ENCODE measurements at places on chromosomes 7 and 10. TPM values are rescaled to one million over a fixed set of nuclear protein-coding genes. Genes with fewer than 3 reads are reported as not detected.
A peak's percentile ranks its signal among the peaks of the same experiment; 100 is the strongest.

- no peaks in the 10 kb centered on the region for H3K4me1 ChIP-seq
- DNase-seq = no peak
- H3K36me3 ChIP-seq = no peaks in the 10 kb centered on the region
- H3K27me3 ChIP-seq = no peaks in the 10 kb centered on the region
- no peak overlapping the region for H3K27ac ChIP-seq
Observed at GRCh38 chr7:5450549-5451327, 27.1 kb upstream of the TNRC18 start.

DNA sequence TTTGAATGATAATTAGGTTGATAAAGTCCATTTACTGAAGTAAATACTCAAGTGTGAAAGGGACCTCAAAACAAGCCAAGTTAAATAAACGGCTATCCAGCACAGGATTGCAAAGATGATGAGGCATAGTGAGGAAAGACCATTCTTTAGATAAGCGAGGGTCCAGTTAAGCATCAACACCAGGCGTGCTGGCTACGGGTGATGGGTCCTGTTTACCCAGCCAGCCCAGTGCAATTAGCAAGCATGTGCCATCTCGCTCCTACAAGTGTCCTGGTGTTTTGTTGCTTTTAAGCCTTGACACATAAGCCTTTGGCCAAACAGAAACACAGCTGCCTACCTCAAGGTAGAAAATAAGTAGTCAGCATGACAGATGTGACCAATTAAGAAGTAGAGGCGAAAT is 7.1 kb downstream of the NEBL start:
- no peaks in the 10 kb centered on the region for H3K27me3 ChIP-seq
- no peaks in the 10 kb centered on the region for H3K4me1 ChIP-seq
- H3K4me3 ChIP-seq = no peak overlapping the region
- no peak overlapping the region for H3K27ac ChIP-seq
- no peak for DNase-seq
- no peaks in the 10 kb centered on the region for H3K36me3 ChIP-seq

GRCh38 chr7:18320422-18320821 is 175.1 kb upstream of the HDAC9 start:
- H3K27me3 ChIP-seq = no peaks in the 10 kb centered on the region
- H3K4me3 ChIP-seq = no peak overlapping the region
- H3K27ac ChIP-seq = no peak overlapping the region
- no peak for DNase-seq
- no peaks in the 10 kb centered on the region for H3K36me3 ChIP-seq
- H3K4me1 ChIP-seq = no peaks in the 10 kb centered on the region

GRCh38 chr10:82564353-82565196 is 689.6 kb downstream of the NRG3 start:
- no peak overlapping the region for H3K4me3 ChIP-seq
- H3K27me3 ChIP-seq = no peaks in the 10 kb centered on the region
- H3K4me1 ChIP-seq = no peaks in the 10 kb centered on the region
- DNase-seq = no peak
- H3K36me3 ChIP-seq = no peaks in the 10 kb centered on the region

GRCh38 chr7:2299870-2300512 is 14.2 kb downstream of the SNX8 start:
- no peak for DNase-seq
- H3K4me1 ChIP-seq = no peaks in the 10 kb centered on the region
- H3K4me3 ChIP-seq = no peak overlapping the region
- H3K36me3 ChIP-seq = no peaks in the 10 kb centered on the region
- H3K27ac ChIP-seq = peak overlapping the region; percentile 51
- H3K27me3 ChIP-seq = no peaks in the 10 kb centered on the region

- DNase-seq = no peak
- H3K27me3 ChIP-seq = peaks cover 12% of the 10 kb centered on the region
- H3K27ac ChIP-seq = no peak within 1 kb of the TSS
- H3K4me1 ChIP-seq = no peaks in the 10 kb centered on the region
- no peak within 1 kb of the TSS for H3K4me3 ChIP-seq
Observed at GRCh38 chr7:4958477-4959301, at the start of gene MMD2. MMD2 (minus strand) TSS chr7:4959187; CDS start chr7:4959017, 170 bp downstream.

GRCh38 chr10:102514487-102515311 is 10.9 kb downstream of the SUFU start:
- peaks cover 11% of the 10 kb centered on the region for H3K36me3 ChIP-seq
- H3K27ac ChIP-seq = no peak overlapping the region
- H3K27me3 ChIP-seq = no peaks in the 10 kb centered on the region
- no peak overlapping the region for H3K4me3 ChIP-seq
- peaks cover 5% of the 10 kb centered on the region for H3K4me1 ChIP-seq

The FAM25G gene
- total RNA-seq = not detected

GRCh38 chr7:4240520-4241303 is 441.4 kb upstream of the FOXK1 start:
- H3K36me3 ChIP-seq = no peaks in the 10 kb centered on the region
- no peaks in the 10 kb centered on the region for H3K27me3 ChIP-seq
- H3K27ac ChIP-seq = no peak overlapping the region
- no peak for DNase-seq
- H3K4me3 ChIP-seq = no peak overlapping the region

The ADAM22 gene
- total RNA-seq = 4.7 TPM

DNA sequence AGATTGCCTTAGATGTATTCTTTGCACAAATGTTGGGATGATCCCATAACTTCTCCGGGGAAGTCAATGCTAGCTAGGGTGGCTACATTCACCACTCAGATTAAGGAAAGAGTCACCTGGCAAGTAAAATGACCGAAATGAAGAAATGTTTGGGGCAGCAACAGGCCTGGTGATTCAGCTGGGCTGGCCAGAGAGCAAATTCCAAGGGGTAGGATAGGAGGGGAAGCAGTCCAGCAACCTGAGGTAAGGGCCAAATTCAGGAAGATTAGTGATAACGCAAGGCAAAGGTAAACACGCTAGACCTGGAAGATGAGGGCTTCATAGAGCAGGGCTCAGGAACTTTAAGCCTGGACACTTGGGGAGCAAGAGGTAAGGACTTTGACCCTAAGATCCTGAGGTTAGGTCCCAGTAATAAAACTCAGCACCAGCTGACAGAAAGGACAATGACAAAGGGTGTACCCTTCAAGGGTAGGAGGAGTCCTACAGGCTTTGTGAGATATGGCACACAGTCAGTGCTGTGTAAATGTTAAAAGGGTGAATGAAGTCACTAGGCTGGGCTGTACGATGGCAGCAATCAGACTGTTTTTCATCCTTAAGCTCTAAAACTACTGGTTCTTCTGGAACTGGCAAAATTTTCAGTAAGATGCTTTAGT is 22.7 kb upstream of the SMNDC1 start:
- no peaks in the 10 kb centered on the region for H3K36me3 ChIP-seq
- no peak for DNase-seq
- H3K4me1 ChIP-seq = no peaks in the 10 kb centered on the region
- no peaks in the 10 kb centered on the region for H3K27me3 ChIP-seq
- H3K27ac ChIP-seq = no peak overlapping the region
- H3K4me3 ChIP-seq = no peak overlapping the region

DNA sequence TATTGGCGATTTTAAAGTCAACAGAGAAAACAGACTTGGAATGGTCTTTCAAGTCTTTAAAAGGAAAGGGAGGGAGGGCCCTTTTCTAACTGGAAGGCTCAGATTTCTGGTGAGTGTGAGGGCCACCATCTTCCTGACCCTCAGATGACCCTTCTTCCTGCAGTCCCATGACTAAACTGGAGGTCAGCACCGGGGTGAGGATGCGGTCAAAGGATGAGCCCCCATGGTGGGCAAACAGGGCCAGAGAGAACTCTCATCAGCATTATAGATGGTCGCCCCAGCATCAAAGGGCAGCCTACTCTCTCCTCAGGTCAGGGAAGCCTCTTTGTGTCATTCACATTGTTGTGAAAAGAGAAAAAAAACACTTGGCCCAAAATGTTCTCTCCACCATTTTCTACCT is 219.2 kb downstream of the LRMDA start:
- no peaks in the 10 kb centered on the region for H3K4me1 ChIP-seq
- H3K27ac ChIP-seq = no peak overlapping the region
- H3K4me3 ChIP-seq = no peak overlapping the region
- H3K27me3 ChIP-seq = no peaks in the 10 kb centered on the region
- DNase-seq = no peak

The PCDH15 gene
- not detected for total RNA-seq

The HEPACAM2 gene
- total RNA-seq = 0.11 TPM

The C1GALT1 gene
- total RNA-seq = 40.7 TPM

DNA sequence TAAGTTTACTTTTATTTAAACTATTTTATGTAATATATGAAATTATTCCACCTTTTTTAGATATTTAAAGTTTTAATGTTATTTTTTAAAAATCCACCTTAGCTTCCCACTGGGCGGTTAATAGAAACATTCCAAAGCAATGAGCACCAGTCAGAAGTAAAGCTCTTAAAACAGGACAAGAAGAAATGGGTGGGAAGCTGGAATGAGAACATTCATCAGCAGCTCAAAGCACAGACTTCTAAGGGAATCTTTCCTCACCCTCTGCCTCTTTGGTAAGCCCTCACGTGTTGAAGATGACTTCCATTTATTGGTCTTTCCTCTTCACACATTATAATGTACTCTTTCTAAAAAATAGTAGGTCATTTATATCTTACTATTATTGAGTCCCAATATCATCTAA is 3.1 kb downstream of the AGMO start:
- no peak overlapping the region for H3K4me3 ChIP-seq
- no peaks in the 10 kb centered on the region for H3K36me3 ChIP-seq
- H3K27ac ChIP-seq = no peak overlapping the region

DNA sequence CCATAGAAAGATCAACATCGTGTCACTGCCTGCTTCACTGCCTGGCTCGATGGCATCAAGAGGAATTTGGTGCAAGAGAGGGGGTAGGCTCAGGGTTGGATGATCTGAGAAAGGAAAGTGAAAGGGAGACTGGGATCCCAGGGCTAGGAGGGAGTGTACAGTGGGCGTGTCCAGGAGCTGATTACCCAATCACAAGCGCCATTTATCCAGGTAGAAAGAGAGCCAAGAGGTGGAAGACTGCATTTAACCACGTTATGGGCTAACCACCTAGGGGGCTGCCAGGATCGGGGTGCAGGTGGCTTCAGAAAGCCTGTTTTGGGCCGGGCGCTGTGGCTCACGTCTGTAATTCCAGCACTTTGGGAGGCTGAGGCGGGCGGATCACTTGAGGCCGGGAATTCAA is 10.3 kb downstream of the PODXL start:
- DNase-seq = no peak
- H3K27me3 ChIP-seq = no peaks in the 10 kb centered on the region
- no peak overlapping the region for H3K4me3 ChIP-seq
- H3K4me1 ChIP-seq = no peaks in the 10 kb centered on the region
- no peak overlapping the region for H3K27ac ChIP-seq

- peaks cover 18% of the 10 kb centered on the region for H3K4me1 ChIP-seq
- no peaks in the 10 kb centered on the region for H3K27me3 ChIP-seq
Observed at GRCh38 chr10:8183241-8183704, 128.8 kb downstream of the GATA3 start.

The RGR gene
- total RNA-seq = not detected

GRCh38 chr7:29300026-29300480 is 105.5 kb downstream of the CHN2 start:
- H3K4me1 ChIP-seq = no peaks in the 10 kb centered on the region
- no peak overlapping the region for H3K4me3 ChIP-seq
- no peaks in the 10 kb centered on the region for H3K27me3 ChIP-seq
- H3K27ac ChIP-seq = no peak overlapping the region
- DNase-seq = no peak

- H3K4me3 ChIP-seq = no peak overlapping the region
- no peaks in the 10 kb centered on the region for H3K27me3 ChIP-seq
- no peaks in the 10 kb centered on the region for H3K36me3 ChIP-seq
- no peak overlapping the region for H3K27ac ChIP-seq
- no peak for DNase-seq
Observed at GRCh38 chr10:51063166-51063565, 11.1 kb upstream of the PRKG1 start.

The CCAR1 gene
- 147 TPM for total RNA-seq

The HOXA5 gene
- total RNA-seq = not detected

DNA sequence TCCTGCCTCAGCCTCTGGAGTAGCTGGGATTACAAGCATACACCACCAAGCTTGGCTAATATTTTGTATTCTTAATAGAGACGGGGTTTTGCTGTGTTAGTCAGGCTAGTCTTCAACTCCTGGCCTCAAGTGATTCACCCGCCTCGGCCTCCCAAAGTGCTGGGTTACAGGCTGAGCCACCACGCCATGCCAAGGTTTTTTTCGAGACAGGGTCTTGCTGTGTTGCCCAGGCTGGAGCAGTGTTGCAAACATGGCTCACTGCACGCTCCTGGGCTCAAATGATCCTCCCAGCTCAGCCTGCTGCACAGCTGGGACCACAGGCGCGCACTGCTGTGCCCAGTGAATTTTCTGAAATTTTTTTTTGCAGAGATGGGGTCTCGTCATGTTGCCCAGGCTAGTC is 3.3 kb upstream of the SEC31B start:
- peaks cover 26% of the 10 kb centered on the region for H3K4me1 ChIP-seq
- no peak overlapping the region for H3K27ac ChIP-seq
- no peak for DNase-seq
- H3K27me3 ChIP-seq = no peaks in the 10 kb centered on the region
- peaks cover 37% of the 10 kb centered on the region for H3K36me3 ChIP-seq

The SOSTDC1 gene
- not detected for total RNA-seq

- no peaks in the 10 kb centered on the region for H3K27me3 ChIP-seq
- no peaks in the 10 kb centered on the region for H3K36me3 ChIP-seq
- H3K27ac ChIP-seq = no peak overlapping the region
- no peak overlapping the region for H3K4me3 ChIP-seq
- DNase-seq = no peak
Observed at GRCh38 chr7:50287129-50287528, 17.4 kb upstream of the IKZF1 start.

DNA sequence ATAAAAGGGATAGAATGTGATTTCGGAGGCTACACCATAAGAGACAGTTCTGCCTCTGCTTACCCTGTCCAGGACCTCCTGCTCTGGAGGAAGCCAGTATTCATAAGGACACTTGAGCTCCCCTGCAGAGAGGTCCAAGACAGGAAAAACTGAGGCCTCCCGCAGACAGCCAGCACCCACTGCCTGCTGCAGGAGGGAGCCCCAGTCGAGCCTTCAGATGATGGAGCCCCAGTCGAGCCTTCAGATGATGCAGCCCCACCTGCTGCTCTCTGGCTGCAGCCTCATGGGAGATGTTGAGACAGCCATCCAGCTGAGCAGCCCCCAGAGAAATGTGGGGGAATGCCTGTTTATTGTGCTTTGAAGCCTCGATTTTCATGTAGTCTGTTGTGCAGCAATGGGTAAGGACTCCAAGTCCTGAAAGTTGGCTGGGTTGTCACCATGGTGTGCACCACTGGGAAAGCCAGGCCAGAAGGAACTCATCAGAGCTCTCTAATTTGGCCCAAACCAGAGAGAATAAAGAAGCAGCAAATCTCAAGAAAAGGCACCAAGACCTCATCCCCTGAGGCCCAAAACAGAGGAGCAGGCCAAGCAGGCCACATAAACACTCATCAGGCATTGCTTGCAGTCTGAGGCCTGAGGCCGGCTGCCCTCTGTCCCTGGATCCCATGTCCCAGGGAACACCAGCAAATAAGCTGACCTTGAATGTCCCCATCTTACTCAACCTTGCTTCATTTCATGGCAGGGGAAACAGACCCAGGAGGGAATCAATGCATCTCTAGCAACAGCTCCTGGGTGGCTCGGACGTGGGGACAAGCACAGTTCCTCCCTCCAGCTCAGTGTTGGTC is 30.9 kb downstream of the CALML5 start:
- no peak overlapping the region for H3K4me3 ChIP-seq
- DNase-seq = no peak
- H3K4me1 ChIP-seq = no peaks in the 10 kb centered on the region
- no peaks in the 10 kb centered on the region for H3K36me3 ChIP-seq
- peak overlapping the region; percentile 43 for H3K27ac ChIP-seq

GRCh38 chr10:92506336-92506735 is 67.6 kb downstream of the IDE start:
- no peak overlapping the region for H3K4me3 ChIP-seq
- H3K4me1 ChIP-seq = no peaks in the 10 kb centered on the region
- H3K36me3 ChIP-seq = peaks cover 21% of the 10 kb centered on the region
- no peaks in the 10 kb centered on the region for H3K27me3 ChIP-seq
- H3K27ac ChIP-seq = no peak overlapping the region
- DNase-seq = no peak
